ENCODE measurements at places on chromosomes 7 and 10. TPM values are rescaled to one million over a fixed set of nuclear protein-coding genes. Genes with fewer than 3 reads are reported as not detected.

Gene ANLN
- 9.0 TPM for total RNA-seq

Gene ANKRD7
- 0.22 TPM for total RNA-seq

Gene SUN3
- total RNA-seq: not detected

Gene CD36
- total RNA-seq: 217 TPM

Gene FAM25A
- total RNA-seq: not detected

Gene LRRC61
- 4.8 TPM for total RNA-seq

Gene FAM180A
- under 0.01 TPM for total RNA-seq

Gene PGAM2
- not detected for total RNA-seq

Gene GNAT3
- not detected for total RNA-seq

Gene ACSM6
- not detected for total RNA-seq

Data from dermis lymphatic vessel endothelial cell (primary cell).